Ureter (tissue), 1 donor: ENCODE measurements at places on chromosomes 2 and 18.

- DNase-seq = no peak
These were observed 48.2 kb downstream of the CABYR start for GRCh38 chr18:24187049-24187448.

DNA sequence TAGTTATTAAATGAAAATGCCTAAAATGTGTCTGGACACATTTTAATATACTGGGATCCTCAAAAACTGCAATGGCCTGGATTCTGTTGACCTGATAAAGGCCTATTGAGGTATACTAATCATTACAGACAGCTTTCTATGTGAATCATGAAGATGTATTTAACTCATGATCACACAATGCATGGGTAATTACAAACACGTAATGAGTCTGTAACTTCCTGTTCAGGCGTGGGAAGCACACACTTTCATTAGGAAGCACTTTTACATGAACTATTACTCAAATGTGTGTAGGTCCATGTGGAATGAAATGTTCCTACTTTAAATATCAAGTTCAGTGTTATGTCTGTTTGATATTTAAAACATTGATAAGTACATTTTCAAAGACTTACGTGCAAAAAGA lies 108.7 kb downstream of the NCKAP5 start:
- DNase-seq = no peak

- no peak for DNase-seq
These were observed 370.8 kb downstream of the LNPK start for GRCh38 chr2:175631245-175631623.

DNA sequence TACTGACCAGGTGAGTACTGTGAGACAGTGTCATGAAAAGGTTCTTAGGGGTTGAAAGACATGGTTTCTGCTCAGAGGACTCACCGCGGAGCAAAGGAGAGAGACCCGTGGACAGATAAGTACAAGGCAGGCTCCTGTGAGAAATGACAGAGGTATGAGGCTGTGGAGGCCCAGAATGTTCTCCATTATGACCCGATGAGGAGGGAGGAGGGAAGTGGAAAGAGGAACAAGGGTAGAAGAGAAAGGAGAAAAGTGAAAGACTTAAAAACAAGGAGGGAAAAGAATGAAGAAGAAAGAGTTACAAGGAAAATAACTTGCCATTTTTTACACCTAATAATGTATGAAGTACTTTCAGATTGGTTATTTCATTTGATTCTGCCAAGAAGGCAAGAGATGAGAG lies 29.8 kb downstream of the MAPRE3 start:
- DNase-seq = no peak

GRCh38 chr2:132009874-132010521 lies 151.8 kb downstream of the ANKRD30BL start:
- no peak for DNase-seq

DNA sequence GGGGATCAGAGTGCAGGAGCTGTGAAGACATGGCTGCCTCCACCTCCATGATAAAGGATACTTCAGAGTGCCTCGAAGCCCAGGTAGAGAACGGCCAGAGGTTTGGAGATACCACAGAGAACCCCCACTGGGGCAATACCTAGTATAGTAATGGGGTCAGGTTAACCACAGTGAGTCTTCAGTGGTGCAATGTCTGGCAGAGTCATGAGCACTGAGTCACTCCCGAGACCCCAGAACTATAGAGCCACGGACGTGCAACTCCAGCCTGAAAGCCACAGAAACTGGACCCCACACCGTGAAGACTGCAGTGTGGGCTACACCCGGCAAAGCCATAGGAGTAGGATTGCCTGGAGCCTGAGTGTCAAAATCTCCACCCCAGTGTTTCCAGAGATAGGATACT lies 746.6 kb downstream of the CBLN2 start:
- no peak for DNase-seq

DNA sequence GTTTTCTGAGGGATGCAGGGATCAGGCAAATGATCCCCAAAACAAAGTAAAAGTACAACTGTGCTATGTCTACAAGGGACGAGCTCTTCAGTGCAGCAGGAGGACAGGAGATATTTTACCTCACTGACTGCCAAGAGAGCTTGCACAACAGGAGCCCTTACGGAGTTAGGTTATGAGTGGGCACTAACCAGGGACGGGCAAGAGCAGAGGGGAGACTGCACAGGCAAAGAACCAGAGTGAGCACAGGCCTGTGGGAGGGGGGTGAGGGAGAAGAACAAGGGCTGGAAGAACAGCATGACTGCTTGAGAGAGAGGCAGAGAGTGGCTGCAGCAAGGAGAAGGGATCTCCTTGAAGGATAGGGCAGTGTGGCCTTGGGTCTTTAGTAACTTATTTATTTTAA lies 101.1 kb upstream of the PID1 start:
- no peak for DNase-seq

DNA sequence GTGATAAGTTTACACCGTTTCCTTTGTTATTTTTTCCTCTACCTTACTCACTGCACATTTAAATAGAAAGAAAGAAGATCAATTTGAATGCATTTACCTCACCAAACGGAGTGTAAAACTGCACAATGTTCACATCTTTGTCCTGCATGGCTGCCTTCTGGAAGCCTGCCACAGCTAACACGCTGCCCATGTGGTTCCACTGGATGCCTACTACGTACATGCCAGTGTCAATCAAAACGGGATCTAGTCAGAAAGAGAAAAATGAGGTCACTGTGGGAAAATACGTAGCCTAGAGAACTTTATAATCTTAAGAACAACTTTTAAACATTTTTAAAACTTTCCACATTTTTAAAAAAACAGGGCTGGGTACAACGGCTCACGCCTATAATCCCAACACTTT lies 16.4 kb downstream of the WDR35 start:
- DNase-seq = no peak

- DNase-seq = no peak
These were observed 17.0 kb downstream of the TNFAIP6 start for GRCh38 chr2:151374436-151374835.

GRCh38 chr2:199462347-199462955 lies 4.7 kb upstream of the SATB2 start:
- DNase-seq = no peak

DNA sequence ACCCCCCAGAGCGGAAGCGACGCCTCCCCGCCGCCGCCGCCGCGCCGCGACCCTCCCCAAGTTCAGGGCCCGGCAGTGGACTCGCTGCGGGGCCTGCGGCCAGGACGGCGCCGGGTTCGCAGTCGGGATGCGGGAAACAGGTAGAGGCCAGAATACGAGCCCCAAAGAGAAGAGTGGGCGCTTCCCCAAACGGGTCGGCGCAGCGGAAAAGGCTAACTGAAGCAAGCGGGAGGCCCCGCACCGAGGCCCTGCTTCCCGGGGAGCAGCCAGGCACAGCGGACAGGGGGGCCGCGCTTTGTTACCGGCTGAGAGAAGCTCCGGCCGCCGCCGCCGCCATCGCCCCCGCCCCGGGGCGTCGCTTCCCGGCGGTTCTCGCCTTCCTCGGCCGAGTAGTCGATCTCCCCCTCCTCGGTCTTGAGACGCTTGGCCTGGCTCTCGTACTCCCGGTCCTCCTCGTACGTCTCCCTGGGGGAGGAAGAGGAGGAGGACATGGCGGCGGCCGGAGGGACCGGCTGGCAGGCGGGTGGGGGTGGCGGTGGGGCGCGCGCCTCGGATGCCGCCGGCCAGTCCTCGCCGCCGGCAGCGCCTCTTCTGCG lies 494 bp downstream of the HNRNPLL start:
- peak; percentile 54 for DNase-seq

GRCh38 chr2:178109813-178110212 lies 2.4 kb upstream of the RBM45 start:
- no peak for DNase-seq

- DNase-seq = no peak
These were observed 377.1 kb upstream of the SLC39A10 start for GRCh38 chr2:195279840-195280427.

- DNase-seq = no peak
These were observed 232.4 kb downstream of the CD226 start for GRCh38 chr18:69715191-69715795.

DNA sequence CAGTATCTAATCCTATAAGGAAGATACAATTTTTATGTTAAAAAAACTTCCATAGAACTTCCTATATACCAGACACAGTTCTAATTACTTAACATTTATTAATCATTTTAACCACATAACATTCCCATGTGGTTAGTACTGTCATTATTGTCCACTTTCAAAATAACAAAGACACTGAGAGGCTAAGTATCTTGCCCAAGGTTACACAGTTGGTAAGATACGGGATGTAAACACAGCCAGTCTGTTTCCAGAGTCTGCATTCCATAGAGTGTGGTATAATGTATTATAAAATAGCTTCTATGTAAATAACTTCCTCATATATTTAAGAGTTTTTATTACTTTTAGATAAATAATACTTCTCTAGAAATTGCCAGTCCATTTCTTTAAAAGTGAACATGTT lies 383.3 kb upstream of the ETAA1 start:
- DNase-seq = no peak

- DNase-seq = no peak
These were observed 54.8 kb upstream of the CCDC141 start for GRCh38 chr2:179104736-179105135.

DNA sequence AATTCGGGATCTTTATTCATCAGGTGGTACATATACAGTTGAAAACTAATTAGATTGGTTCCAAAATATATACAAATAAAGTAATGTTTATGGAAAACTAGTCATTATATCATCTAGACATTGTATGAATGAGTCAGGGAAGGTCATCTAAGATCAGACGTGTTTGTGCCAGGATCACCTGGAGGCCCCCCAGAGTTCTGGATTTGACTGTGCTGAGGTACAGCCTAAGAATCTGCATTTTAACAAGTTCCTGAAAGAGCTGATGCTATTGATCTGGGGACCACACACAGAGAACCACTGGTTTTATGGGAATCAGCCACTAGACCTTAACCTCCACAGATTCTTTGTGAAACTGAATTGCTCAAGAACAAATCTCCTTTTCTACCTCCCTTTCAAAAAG lies 43.2 kb downstream of the PARD6G start:
- no peak for DNase-seq

GRCh38 chr2:74399785-74400184 lies 19.7 kb upstream of the DCTN1 start:
- no peak for DNase-seq

GRCh38 chr2:144430722-144431391 lies 89.1 kb downstream of the ZEB2 start:
- DNase-seq = no peak

GRCh38 chr2:187263675-187264560 lies 184.1 kb downstream of the CALCRL start:
- no peak for DNase-seq

DNA sequence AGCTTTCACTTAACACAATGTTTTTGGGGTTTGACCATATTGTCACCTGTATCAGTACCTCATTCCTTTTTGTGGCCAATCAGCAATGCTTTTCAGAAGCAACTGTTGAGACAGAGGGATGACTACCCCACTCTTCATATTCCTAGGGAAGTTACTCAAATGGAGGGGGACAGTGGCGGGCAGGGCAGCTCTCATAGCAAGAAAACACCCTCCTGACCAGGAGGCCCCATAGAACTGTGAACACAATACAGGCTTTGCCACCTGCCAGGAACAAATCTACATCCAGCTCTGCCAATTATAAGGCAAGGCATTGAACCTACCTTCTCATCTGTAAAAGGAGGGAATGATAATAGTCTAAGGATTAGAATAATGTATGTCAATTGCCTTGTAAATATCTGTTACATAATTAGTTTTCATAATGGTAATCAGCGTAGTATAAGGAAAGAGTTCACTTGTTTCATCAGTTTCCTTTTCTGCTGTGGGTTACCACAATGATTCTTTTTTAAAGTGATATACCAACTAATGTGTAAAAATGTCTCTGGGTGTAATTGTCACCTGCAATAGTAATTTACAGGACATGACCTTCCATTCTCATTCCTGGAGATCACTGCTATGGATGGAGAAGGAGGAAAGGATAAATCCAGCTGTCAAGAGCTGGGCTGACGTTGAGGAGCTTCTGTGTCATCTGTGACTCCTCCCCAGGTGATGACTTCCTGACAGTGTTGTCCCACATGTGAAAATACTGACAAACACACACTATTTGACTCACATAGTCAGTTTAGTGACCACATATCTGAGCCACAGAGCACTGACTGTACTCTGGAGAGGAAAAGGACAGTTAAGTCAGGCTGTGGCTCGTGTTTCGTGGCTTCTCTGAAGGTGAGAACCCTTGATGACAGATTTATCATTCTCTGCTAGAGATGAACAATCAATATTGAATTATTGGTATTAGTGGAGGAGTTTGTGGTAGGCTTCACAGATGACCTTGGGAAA lies 13.5 kb downstream of the ALPK2 start:
- DNase-seq = no peak

GRCh38 chr2:241035142-241035817 lies 36.9 kb downstream of the SNED1 start:
- no peak for DNase-seq

DNA sequence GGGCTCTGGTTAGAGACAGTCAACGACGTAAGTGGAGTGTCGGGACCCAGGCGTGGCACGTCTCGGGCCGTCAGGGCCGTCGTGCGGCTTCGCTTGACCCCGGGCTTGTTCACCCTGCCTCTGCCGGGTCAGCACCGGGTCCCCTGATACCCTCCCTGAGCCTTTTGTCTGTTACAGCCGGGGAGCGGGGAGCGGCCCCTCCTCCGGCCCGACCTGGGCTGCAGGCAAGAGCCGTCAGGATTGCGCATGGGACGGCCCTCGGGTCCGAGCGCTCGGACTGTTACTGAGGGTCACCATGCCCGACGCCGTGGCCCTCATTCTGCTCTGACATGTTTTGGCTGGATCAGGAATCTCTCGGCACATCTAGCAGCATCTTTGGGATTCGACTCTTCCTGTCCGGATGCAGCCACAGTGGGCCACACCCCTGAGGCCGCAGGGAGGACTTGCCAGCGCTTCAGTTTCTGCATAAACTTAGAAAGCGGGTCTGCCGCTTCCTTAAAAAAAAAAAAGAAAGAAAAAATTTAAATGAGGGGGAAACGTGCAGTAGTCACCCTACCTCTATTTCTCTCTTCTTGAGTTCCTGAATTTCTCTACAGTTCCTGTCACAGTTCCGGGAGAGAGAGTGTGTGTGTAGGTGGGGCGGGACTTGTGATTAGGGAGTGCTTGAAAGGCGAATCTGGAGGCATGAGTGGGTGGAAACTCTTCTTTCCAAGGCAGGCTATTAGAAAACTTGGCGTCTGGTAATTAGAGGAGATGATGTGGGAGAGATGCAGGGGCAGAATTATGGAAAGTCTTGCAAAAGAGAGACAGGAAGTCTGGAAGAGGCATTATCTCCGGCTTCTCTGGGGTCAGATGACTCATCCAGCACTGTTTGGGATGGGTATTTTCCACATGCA lies 909 bp downstream of the TMEM87B start:
- DNase-seq = peak; percentile 84

DNA sequence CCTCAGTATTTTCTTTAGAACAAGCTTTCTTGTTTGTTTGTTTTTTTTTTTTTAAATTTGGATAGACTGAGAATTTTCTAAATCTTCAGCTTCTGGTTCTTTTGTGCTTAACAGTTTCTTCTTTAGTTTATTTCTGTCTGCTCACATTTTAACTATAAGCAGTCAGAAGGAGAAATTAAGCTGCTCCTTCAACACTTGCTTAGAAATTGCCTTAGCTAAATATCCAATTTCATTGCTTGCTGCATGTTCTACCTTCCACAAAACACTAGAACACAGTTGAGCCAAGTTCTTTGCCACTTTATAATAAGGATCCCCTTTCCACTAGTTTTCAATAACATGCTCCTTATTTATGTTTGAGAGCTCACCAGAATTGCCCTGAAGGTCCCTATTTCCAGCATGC lies 57.7 kb downstream of the NBEAL1 start:
- DNase-seq = no peak
